ENCODE measurements at places on chromosomes 7 and 10.

- DNase-seq = no peak
These were observed 243.6 kb downstream of the ELFN1 start for GRCh38 chr7:1913466-1914282.

GRCh38 chr7:29623973-29624372, 60.3 kb downstream of the PRR15 start:
- no peak for DNase-seq

- DNase-seq = no peak
These were observed 157.5 kb downstream of the LYZL1 start for GRCh38 chr10:29446327-29446726.

DNA sequence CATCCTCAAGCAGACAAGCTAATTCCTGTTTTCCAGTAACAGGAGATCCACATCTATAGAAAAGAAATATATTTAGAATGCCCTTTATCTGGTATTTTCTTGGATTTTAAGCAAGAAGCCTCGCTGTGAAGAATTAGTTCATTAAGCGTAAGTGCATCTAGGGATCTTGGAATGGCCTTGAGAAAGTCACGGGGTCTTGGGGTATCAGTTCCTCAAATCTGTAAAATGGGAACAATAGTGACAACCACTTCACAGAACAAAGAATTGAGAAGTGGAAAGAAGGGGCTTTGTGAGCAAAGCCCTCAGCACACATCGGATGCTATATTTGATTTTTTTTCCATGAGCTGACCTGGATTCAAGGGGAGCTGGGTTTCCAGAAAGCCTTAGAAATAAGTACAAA, 32.3 kb upstream of the WDFY4 start:
- no peak for DNase-seq

- no peak for DNase-seq
These were observed 4.4 kb downstream of the EIF3B start for GRCh38 chr7:2358968-2359527.

All from activated CD4-positive, alpha-beta T cell treated with anti-CD3 and anti-CD28 coated beads, Interleukin-2, amount 10 ng/mL, durations not matched to agents 7 days and 5 days (primary cell).